ENCODE measurements at places on chromosomes 1 and 21.

GRCh38 chr21:34936883-34937563, 112.1 kb downstream of the RUNX1 start:
- no peak for DNase-seq
- H3K4me3 ChIP-seq: no peak overlapping the region
- no peaks in the 10 kb centered on the region for H3K27me3 ChIP-seq
- no peak overlapping the region for H3K27ac ChIP-seq
- no peaks in the 10 kb centered on the region for H3K36me3 ChIP-seq

DNA sequence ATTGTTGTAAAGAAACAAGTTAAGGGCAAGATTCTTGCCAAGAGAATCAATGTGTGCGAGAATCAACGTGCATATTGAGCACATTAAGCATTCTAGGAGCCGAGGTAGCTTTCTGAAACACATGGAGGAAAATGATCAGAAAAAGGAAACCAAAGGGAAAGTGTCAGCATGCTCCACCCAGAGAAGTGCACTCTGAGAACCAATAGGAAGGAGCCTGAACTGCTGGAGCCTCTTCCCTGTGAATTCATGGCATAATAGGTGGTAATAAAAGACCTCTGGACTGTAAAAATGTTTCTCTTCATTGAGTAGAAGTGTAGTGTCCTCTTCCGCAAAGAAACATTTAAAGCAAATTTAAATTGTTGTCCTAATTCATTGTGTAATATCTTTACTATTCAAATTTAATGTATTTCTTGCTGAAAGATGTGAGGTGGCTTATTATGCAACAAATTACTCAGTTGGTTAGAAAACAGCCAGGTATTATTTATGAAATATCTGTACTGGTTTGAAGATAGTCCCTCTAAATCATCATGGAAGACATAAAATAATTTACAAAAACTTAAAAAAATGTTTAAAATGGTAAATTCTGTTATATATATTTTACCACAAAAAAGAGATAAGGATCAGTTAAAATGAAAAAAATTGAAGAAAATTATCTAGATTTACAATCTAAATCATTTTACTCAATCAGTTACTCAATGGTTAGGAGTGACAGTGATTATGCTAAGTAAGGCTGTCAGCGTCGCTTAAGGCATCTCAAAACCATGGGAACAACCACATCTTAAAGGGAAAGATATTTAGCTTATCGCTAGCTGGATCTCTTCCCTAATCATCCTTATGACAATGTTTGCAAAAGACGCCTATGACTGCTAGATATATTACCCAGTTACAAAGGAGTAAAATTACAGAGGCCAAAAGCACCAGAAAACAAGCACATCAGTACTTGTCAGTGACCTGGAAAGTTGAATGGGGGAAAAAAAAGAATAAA, 31.3 kb downstream of the NVL start:
- no peak overlapping the region for H3K4me3 ChIP-seq
- 0 out of 2 replicates have a peak, but pooled peaks cover 1% of the 10 kb centered on the region for H3K4me1 ChIP-seq
- no peak overlapping the region for H3K27ac ChIP-seq
- no peaks in the 10 kb centered on the region for H3K27me3 ChIP-seq
- peaks cover 33% of the 10 kb centered on the region for H3K36me3 ChIP-seq
- no peak for DNase-seq

GRCh38 chr1:87388411-87388810, 59.7 kb downstream of the LMO4 start:
- no peak overlapping the region for H3K27ac ChIP-seq
- H3K4me3 ChIP-seq: no peak overlapping the region
- H3K4me1 ChIP-seq: peaks cover 6% of the 10 kb centered on the region
- H3K36me3 ChIP-seq: no peaks in the 10 kb centered on the region

DNA sequence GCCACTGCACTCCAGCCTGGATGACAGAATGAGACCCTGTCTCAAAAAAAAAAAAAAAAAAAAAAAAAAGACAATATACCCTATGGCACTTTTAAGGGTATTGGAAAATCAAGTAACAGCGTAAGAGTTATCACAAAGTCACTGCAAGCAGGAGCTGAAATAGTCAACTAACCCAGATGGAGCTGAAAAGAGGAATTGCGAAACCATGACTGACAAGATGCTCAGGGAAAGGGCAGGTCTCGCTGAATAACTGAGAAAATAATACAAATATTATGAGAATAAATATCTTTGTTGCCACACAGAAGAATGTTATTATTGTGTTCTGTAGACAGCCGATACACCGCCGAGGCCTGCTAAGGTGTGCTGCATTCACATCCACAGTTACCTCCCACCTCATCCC, 17.8 kb downstream of the HLCS start:
- H3K4me1 ChIP-seq: peaks cover 3% of the 10 kb centered on the region
- H3K27me3 ChIP-seq: no peaks in the 10 kb centered on the region
- peaks cover 7% of the 10 kb centered on the region for H3K36me3 ChIP-seq
- no peak overlapping the region for H3K4me3 ChIP-seq
- no peak overlapping the region for H3K27ac ChIP-seq

DNA sequence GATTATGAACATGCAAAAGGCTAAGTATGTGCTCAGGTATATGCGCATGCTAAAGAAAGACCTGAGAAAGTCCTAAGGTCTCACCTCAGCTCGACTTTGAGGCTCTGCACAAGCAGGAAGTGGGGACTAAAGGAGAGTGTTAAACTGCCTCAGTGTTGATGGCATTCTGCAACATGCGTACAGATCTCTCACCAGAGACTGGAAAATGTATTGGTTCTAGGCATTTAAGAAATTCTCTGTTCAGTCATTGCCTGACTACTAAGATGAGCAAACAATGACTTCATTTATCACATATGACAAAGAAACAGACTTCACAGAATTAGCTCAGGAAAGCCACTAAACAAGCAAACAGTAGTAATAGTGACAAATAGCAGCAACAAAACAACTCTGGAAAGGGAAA, 90.8 kb downstream of the USH2A start:
- no peaks in the 10 kb centered on the region for H3K27me3 ChIP-seq
- H3K36me3 ChIP-seq: no peaks in the 10 kb centered on the region
- no peak for DNase-seq
- H3K27ac ChIP-seq: no peak overlapping the region
- 0 out of 2 replicates have a peak, but pooled peaks cover 2% of the 10 kb centered on the region for H3K4me1 ChIP-seq
- H3K4me3 ChIP-seq: no peak overlapping the region

- peak overlapping the region; percentile 29 for H3K27ac ChIP-seq
- no peaks in the 10 kb centered on the region for H3K36me3 ChIP-seq
- no peaks in the 10 kb centered on the region for H3K4me1 ChIP-seq
- no peak overlapping the region for H3K4me3 ChIP-seq
Observed at GRCh38 chr1:195604287-195604686, 1004.0 kb downstream of the KCNT2 start.
